Left lobe of liver (tissue), 2 donors: ENCODE measurements at places on chromosomes 2 and 18. TPM values are rescaled to one million over a fixed set of nuclear protein-coding genes. Genes with fewer than 3 reads are reported as not detected.

DNA sequence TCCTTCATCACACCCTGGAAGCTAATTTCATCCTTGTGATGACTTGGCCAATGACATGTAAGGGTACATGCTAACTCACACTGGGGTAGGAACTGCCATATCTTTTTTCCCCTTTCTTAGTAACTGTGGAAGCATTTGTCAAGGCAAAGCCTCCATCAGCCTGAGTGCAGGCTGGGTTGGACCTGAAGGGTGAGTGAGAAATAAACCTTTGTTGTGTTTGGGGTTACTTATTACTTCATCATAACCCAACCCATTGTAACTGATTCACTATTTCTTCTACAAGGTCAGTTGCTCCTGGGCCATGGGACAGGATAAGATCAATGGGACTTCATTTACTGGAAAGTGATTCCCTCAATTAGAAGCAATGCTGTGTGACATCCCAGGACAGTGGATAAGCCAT is 108.4 kb downstream of the COL6A3 start:
- DNase-seq: no peak

- no peak for DNase-seq
Observed at GRCh38 chr2:18243816-18244215, 316.6 kb downstream of the RDH14 start.

DNA sequence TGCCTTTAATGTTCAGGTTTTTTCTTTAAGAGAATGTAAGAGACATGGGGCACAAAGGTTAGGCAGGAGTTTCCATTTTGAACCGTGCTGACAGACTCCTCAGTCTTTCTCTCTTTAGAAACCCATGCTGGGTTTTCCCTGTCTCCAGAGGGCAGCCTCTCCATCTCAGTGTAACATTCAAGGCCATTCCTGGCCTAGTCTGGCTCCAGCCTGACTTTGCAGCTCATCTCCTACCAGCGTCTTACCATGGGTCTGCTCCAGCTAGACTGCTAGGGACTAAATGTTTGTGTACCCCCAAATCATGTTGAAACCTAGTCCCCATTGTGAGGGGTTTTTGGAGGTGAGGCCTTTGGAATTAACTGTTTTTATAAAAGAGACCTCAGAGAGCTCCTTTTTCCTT is 9.8 kb upstream of the CLIP4 start:
- no peak for DNase-seq

- no peak for DNase-seq
Observed at GRCh38 chr2:12317814-12318426, 398.8 kb upstream of the TRIB2 start.

GRCh38 chr18:61606759-61607158 is 273.5 kb downstream of the CDH20 start:
- DNase-seq: no peak

GRCh38 chr18:25843791-25844190 is 246.6 kb downstream of the SS18 start:
- DNase-seq: no peak

DNA sequence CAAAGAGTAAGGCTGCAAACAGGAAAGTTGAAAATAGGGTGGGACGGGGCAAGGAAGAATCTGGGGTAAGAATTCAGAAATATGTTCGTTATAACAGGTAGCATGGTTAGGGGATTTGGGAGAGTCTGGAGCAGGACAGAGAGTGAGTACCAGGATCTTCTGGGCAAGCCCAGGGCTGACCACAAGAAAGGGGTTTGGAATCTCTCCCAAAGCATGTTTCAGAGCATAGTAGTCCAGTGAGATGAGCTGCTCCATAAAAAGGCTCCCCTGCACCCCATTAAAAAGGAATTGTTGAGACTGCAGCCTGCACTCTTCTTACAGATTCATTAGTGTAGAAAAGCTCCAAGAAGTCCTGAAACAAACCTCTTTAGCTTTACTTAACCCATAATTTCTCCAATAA is 291.1 kb downstream of the MTX2 start:
- DNase-seq: no peak

The IL1RL1 gene
- 2.6 TPM for total RNA-seq

- DNase-seq: no peak
Observed at GRCh38 chr2:200869014-200869413, 4.6 kb upstream of the CLK1 start.

The CDH7 gene
- total RNA-seq: not detected

- DNase-seq: no peak
Observed at GRCh38 chr18:36328916-36329315, 31.4 kb downstream of the FHOD3 start.

- DNase-seq: no peak
Observed at GRCh38 chr2:25824216-25824615, 54.1 kb downstream of the ASXL2 start.
